ENCODE measurements at places on chromosomes 6 and 20.

DNA sequence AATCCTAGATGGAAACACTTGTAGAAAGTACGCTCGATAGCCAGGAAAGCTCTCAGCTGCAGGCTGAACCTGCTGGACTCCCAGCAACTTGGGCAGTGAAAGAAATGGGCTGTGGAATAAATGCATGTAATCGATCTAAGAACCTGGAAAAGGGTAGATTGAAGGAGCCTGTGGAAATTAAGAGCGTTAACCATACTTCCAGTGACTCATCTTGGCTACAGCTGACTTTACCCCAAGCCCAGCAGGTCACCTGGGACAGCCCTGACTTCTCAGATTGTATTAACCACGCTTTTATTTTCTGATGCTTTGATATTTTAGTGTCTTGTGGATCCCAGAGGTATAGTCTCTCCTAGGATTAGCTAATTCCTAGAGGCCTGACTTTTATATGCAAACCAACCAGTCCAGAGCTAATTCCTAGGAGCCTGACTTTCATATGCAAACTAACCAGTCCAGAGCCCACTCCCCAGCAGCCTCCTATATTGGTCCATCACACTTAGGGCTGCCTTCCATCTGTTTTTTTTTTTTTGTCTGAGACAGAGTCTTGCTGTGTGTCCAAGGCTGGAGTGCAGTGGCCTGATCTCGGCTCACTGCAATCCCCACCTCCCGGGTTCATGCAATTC is 86.3 kb downstream of the GMPR start:
- DNase-seq, result no peak

DNA sequence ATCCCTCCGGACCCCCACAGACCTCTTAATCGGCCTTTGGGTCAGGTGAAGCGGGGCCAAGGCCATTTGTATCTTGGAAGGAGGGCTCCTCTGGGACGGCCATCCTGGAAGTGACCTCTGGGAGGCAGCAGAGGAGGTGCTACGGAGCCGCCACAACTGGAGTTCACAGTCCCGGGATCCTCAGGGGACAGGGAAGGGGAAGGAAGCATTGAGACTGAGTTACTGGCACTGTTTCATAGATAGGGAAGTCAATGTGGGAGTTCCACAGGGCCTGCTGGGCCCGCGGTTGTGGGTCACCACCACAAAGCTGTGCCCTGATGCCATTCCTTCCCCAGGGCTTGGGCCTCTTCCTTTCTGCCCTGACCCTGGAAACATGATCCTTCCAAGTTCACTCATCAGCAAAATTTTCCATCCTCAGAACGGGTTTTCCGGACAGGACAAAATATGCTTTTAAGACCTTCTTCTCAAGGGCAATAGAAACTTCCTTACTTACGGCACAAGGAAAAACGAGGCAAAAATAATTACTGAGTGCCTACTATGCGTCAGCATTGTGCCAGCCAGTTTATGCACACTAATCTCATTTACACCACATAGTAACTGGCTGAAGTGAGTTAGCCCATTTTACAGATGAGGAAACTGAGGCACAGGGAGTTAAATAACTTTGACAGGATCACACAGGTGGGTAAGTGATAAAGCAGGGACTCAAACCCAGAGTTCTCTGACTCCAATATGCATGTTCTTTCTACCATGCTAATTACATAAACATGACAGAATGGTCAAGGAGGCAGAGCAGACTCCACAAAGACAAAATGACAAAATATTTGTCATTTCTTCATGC is 143.8 kb downstream of the UNC5CL start:
- DNase-seq, result no peak

- no peak for DNase-seq
Observed at GRCh38 chr6:113437566-113437965, 419.6 kb upstream of the MARCKS start.

DNA sequence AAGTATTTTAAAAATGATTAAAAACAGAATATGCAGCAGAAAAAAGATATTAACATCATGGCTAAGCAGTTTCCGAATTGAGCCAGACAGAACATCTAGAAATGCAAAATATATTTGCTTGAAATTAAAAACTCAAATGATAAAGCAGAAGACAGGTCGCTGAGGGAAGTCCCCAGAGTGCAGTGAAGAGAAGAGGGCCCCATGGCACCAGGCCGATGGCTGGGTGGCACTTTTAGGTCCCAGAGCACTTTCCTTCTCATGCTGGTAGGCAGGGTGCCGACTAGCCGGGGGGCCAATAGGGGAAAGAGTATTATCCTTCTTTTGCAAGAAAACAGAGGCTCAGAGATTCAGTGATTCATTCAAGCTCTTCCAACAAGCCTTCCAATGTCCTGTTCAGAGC is 58.9 kb downstream of the MYH7B start:
- DNase-seq, result no peak

GRCh38 chr6:149336609-149336928 is 19.1 kb downstream of the TAB2 start:
- DNase-seq, result no peak

GRCh38 chr20:37231947-37232630 is 29.5 kb downstream of the GHRH start:
- DNase-seq, result no peak

- DNase-seq, result no peak
Observed at GRCh38 chr20:40414843-40415615, 274.0 kb downstream of the MAFB start.

DNA sequence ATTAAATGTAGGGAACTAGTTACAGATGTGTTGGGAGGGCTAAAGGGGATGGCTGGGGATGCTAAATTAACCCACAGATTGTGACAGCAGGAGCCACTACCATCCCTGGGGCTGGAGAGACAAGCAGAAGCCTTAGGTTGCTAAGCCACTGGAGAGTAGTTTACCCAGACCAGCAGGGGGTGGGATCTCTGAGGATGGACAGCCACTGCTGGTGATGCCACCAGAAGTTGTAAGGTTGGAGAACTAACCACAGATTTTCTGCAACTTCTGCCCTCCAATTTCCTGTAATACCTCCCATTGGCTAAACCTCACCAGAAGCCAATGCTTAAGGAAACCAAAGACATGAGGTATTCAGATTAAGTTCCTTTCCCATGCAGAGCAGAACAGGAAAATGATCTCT is 139.6 kb upstream of the NOX3 start:
- no peak for DNase-seq

DNA sequence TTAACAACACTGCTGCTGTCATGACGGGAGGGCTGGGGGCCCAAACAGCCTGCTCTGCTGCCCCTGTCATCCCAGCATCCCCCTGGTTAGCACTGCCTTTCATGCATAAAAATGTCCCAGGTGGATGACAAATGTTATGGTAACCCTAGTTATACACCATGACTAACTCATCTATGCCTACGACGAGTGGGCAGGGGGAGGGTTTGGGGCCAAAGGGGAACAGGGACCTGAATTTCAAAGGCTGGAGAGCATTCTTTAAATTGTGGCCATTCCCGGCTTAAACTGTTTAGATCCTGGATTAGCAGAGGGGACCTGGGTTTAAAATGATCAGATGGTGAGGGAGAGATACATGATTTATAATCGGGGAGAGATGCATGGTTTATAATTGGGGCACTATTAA is 24.4 kb downstream of the GNAS-AS1 start:
- no peak for DNase-seq

DNA sequence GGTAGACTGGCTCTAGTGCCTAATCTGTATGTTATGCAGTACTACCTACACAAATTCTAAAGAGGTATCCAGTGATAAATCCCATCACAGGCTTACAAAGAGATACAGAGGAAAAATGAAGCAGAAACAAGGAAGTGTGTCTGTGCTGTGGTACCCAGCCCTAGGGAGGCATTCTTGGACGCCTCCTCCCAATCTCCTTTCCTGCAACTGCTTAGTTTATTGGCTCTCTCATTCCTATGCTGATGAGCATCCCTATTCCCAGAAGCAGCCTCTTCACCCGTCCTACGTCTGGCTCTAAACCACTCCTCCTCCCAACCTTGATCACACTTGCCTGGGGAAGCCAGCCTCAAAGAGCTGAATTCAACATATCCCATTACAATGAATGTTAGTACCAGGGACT is 34.5 kb upstream of the TGM6 start:
- DNase-seq, result no peak

- no peak for DNase-seq
Observed at GRCh38 chr6:8672882-8673281, 237.5 kb upstream of the SLC35B3 start.

GRCh38 chr6:21800948-21801438 is 207.4 kb downstream of the SOX4 start:
- no peak for DNase-seq

GRCh38 chr6:84788689-84789088 is 24.3 kb upstream of the TBX18 start:
- DNase-seq, result no peak

- no peak for DNase-seq
Observed at GRCh38 chr6:43695215-43695966, 7.8 kb upstream of the MRPS18A start.

DNA sequence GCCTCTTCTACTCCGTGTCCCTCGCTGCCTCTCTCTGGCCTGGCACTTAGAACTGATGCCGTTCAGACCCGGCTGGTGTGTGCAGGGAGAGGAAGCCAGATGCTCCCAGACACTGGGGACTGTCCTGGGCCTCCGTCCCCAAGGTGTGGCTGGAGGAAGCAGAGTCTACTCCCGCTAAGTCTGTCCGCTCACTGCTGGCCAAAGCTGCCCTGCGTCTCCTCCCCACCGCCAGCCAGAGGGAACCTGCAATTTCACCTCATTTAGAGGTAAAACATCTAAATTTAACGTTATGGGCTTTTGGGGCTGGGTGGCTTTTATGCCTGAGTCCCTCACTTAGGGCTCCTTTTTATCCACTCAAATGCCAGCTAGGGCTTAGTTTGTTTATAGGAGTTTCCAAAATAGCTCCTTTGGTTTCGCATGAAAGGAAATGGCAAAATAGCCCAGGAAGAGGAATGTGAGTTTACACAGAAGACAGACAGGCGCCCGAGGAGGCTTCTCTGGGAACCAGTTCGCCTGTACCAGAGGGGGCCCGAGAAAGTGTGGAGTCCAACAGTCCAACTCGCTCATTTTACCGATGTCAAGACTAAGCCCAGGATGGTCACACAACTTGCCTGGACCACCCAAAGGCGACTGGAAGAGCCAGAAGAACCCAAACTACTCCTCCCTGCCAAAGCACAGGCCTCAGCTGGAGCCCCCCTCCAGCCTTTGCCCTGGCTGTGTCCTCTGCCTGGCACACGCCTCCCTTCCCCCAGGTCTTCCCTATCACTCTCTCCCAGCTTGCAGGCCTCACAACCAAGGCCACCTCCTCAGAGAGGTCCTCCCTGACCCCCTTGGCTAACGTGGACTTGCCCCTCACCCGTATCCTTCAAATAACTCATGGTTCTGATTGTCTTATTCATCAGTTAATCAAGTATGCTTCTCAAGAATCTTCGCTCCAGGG is 54.5 kb downstream of the RIPOR3 start:
- DNase-seq, result no peak

- DNase-seq, result no peak
Observed at GRCh38 chr6:163538331-163538730, 123.8 kb downstream of the QKI start.

- no peak for DNase-seq
Observed at GRCh38 chr6:35677456-35677855, 11.3 kb downstream of the FKBP5 start.

DNA sequence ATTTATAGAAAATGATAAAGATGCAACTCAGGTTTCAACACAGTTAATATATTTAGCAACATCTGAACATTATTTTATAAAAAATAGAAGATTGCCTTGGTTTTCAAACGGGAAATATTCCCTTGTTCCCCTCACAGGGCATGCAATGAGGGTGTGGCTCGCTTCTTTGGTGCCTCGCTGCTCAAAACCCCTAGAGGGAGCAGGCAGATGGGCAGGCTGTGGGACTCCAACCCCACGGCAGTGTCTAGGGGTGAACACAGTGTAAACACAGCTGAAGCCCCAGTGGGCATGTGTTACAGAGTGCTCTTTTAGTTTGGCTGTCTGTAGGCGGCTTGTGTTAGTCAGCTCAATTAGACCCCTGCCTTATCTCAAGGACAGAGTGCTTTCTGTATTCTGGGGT is 560.8 kb upstream of the IMPG1 start:
- no peak for DNase-seq

DNA sequence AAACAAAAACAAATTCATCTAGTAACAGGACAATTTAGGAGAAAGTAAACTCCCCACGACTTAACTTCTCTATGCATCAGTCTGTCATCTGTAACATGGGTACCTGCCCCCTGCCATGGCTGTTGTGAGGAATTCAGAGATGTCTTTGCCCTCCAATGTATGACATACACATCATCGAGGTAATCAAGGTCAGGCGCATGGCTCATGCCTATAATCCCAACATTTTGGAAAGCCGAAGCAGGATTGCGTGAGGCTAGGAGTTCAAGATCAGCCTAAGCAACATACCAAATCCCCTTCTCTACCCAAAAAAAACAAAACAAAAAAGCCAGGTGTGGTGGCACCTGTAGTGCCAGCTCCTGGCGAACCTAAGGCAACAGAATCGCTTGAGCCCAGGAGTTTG is 9.0 kb downstream of the EEF1A1 start:
- no peak for DNase-seq

- DNase-seq, result no peak
Observed at GRCh38 chr6:121780325-121781321, 345.2 kb downstream of the GJA1 start.

GRCh38 chr6:168192195-168192900 is 113.3 kb upstream of the FRMD1 start:
- DNase-seq, result no peak
